T-helper 2 cell treated with Interferon-gamma antibody and Interleukin-4, amounts not matched to agents 100 ng/mL and 5 ng/mL, for 36 hours (primary cell): ENCODE measurements at places on chromosomes 16 and 17. TPM values are rescaled to one million over a fixed set of nuclear protein-coding genes. Genes with fewer than 3 reads are reported as not detected.

Gene KRTAP9-8
- not detected in 2 replicates for total RNA-seq

Gene POLR3E
- total RNA-seq: 63.1 and 68.0 TPM in 2 replicates

Gene C1QL1
- total RNA-seq: 0.45 and 0.52 TPM in 2 replicates

Gene SYT17
- total RNA-seq: not detected in 2 replicates

Gene CMTM1
- total RNA-seq: 14.5 and 17.9 TPM in 2 replicates

Gene TMEM88
- total RNA-seq: 0.57 and 0.82 TPM in 2 replicates
